ENCODE measurements at places on chromosomes 7 and 10.

GRCh38 chr10:14014423-14014822 lies 316.3 kb downstream of the FRMD4A start:
- peak; percentile 41 for DNase-seq

- DNase-seq = no peak
Observed at GRCh38 chr10:132600416-132600815, 62.8 kb downstream of the INPP5A start.

- DNase-seq = no peak
Observed at GRCh38 chr7:116356333-116356965, 143.1 kb upstream of the CAV2 start.

DNA sequence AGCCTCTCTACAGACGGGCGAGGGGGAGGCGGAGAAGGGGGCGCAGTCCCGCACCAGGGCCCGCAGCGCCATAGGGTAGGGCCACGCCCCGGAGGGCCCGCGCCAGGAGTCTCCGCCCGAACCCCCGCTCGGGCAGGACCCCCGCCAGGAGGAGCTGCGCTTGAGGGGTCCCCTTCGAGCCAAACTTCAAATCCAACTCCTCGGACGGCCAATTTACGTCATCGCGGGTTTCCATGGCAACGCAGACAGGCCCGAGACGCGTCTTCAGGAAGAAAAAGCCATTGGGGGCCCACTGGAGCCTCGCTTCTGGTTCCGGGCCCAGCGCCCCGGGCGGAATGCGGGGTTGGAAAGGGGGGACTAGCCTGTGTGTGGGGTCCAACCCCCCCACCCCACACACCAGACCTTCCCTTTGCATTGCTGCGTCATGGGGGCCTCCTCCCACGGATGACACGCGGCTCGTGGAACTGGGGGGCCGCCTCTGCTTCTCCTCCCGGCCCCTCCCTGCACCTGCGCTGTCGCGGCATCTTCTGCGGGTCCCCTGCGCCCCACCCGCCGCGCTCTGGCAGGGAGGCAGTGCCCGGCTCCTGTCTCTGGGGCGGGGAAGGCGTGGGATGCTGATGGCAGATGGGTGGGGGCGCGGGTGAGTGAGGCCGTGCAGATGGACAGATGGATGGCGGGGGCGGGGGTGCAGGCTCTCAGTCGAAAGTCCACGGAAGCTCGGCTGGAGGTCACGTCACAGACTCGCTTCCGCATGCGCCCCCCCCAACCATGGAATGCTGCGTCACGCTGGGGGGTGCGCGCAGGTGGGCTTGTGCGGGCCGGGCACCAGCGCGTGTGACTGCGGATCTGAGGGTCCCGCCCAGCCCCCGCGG lies 1.2 kb downstream of the CALY start:
- DNase-seq = peak; percentile 56

DNA sequence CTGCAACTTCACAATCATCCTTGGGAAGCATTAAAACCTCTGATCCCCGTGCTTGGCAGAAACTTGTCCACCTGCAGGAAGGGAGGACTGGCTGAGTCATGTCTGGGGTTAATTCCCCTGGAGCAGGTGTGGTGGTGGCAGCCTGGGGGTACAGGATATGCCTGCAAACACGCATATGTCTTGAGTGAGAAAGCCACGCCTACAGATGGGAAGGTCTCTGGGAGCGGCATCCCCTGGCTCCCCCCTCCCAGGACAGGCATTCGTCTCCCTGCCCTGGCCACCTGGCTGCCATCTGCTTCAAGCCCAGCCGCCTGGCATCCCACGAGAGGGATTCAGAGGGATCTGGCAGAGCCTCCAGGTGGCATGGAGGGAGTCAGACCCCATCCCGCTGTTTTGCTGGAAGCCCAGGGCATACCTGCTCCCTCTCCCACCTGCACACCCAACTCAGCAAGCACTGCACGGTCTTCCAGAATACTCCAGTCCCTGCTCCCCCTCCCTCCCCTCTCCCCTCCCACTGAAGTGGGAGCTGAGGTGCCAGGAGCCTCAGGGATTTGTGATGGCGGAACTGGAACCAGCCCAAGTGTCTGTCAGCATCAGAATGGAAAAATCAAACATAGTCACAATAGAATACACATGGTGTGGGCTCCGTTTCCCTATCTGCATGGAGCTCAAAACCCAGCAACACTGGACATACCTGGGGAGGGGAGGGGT lies 61.0 kb downstream of the CAMK2B start:
- peak; percentile 99 for DNase-seq

DNA sequence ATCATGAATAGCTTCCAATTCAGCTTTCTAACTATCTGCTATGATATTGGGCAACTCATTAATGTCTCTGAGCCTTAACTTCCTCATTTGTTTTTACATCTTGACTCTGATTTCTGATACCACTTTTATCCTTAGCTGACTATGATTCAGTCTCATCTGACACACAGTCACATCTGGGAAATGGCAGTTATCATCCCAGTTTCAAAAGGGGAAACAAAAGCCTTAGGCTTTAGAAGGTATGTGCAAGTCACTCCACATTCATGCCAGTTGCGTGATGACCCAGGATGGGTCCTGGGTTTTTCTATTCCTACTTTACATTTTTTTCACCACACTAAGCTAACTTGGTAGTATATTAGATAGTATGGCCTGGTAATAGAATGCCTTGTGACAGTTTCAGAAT lies 12.7 kb downstream of the SCIN start:
- no peak for DNase-seq

GRCh38 chr10:8489823-8490222 lies 435.3 kb downstream of the GATA3 start:
- DNase-seq = no peak

- no peak for DNase-seq
Observed at GRCh38 chr7:27110186-27111031, 7.9 kb upstream of the HOXA2 start.

DNA sequence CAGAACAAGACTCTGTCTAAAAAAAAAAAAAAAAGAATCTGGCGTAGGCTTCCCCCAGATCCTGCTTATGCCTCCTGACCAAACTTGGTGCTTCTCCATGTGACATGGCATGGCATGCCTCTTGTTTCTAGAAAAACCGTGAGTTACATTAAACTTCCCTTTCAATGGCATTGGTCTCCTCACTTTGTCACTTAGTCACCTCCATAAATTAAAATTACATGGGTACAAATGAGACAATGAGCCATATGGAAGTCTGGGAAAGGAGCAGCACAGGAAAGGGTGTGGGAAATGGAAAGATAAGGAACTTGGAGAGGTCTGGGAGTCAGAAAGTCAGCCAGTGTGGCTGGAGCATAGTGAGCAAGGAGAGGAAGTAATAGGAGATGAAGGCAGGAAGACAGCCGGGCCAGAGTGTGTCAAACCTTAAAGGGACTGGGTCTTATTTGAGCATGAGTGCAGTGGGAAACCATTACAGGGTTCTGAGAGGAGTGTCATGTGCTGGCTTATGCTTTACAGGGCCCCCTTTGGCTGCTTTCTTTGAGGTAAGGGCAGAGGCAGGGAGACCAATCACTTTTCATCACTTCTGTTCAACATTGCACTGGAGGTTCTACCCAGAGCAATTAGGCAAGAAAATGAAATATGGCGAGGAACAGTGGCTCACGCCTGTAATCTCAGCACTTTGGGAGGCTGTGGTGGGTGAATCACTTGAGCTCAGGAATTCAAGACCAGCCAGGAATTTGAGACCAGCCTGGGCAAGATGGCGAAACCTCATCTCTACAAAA lies 21.3 kb upstream of the ZMIZ2 start:
- no peak for DNase-seq

DNA sequence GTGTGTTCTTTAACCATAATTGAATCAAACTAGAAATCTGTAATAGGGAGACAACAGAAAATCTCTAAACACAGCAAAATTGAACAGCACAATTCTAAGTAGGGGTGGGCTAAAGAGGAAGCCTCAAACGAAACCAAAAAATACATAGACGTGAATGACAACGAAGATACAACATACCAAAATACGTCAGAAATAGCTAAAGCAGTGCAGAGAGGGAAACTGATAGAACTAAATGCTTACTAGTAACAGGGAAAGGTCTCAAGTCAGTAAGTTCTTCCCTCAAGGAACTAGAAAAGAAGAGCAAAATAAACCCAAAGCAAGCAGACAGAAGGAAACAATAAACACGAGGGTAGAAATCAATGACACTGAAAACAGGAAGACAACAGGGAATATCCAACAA lies 19.1 kb downstream of the RPP38 start:
- no peak for DNase-seq

- no peak for DNase-seq
Observed at GRCh38 chr7:140738280-140738679, 41.8 kb downstream of the NDUFB2 start.

DNA sequence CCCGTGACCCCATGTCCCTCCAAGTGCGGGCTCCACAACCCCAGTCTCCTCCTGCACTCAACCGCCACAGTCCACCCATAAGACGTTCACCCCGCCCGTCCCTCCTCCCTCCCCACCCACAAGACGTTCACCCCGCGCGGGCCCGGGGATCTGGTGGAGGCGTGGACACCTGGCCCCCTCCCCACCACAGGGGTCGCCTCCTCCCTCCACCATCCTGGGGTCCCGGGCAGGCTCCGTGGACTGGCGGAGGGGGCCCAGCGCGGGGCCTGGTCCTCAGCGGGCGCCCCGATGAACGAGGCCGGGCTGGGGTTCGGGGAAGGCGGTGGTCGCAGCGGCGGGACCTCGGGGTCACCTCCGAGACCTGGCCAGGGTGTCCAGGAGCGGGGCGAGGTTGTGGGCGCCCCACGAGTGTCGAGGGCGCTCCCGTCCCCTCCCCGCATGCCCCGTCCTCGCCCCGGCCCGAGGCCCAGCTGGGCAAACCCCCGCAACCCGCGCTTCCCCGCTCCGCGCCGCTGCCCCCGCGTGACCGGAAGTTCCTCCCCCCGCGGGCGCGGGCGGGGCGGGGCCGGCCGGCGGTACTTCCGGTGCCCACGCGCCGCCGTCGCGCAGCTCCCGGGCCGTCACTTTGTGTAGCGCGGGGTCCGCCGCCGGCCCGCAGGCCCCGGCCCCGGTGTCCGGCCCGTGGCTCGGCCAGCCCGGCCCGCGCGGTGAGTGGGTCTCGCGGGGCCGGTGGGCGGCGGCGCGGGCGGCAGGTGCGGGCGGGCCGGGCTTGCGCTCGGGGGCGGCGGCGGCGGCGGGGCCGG lies at the start of gene ZNF316:
Gene ZNF316 (plus strand): TSS at position 578 of the 803 bp plus-strand sequence. CDS start 5,092 bp downstream, outside the sequence.
- DNase-seq = peak; percentile 81

DNA sequence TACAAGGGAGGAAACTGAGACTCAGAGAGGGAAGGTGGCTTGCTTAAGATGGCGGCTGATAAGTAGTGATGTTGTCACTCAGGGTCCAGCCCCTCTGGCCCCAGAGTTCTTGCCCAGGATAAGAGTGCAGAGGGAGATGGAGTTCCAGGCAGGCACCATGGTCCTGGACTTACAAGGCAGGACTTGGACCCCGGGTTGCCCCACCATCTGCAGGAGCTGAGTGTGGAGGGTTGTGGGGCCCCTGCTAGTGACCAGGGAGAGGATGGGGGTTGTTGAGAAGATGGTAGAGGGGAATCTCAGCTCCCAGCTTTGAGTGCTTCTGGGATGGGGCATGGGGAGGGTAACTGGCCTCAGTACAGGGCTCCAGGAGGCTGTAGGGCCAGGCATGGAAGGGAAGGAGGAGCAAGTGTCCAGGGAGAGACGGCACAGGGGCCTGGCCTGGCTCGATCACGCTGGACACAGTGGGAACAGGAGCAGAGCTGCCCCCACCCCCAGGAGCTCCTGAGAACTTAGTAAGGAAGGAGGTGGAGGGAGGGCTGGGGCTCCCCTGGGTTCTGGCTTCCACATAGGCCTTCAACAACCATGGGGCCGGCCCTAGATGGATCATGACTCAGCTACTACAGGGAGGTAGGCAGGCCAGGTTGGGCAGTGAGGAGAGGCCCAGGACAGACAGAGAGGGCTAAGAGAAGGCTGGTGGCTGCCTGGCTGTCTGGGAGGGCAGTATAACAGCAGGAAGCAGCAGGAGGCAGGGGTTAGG lies 28.2 kb downstream of the PPIF start:
- peak; percentile 16 for DNase-seq

DNA sequence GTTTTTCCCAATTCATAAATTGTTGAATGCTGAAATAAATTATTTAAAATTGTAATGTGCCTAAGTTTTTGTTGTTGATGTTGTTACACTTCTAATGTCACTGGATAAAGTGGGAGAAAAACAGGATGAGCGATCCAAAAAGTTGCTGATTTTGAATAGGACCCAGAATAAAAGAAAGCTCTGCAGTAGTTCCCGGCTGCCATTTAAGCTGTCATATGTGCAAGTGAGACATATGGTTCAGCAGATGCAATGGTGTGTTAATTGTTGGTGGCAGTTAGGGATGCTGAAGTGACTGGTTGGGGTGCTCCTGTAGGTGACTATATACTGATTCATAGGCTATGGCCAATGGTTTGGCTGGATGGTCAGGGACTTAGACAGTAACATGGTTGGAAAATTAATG lies 1517.4 kb upstream of the LRRTM3 start:
- DNase-seq = no peak

DNA sequence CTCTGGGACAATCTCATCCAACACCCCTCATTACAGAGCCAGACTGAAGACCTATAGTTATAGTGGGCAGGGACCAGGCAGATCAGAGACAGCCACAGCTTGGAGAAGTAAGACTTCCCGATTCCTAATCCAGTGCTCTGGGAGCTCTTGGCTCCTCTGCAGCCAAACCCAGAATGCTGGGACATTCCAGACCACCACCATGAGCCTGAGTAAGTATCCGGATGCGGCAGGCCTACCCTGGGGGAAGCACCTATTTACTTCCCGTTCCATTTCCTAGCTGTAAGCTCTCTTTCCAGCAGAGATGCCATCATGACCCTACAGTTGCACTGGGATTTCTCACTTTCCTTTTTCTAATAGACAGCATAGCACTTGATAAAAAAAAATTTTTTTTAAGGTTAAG lies 16.4 kb downstream of the HIP1 start:
- no peak for DNase-seq

DNA sequence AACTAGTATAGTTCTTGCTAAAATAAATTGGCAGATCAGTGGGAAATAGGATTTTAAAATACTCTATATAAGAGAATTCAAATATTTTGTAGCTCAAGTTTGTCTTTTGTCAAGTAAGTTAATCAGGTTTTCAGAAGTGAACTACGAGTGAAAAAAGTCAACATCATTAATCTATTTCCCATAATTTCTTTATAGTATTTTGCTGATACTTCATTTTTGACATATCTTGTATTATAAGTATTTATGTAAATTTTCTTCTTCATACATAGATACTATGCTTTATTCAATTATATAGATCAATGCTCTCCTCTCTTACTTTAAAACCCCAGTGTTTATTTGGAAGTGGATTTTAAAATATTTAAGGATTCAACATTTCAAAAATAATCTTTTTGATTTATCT lies 360.7 kb downstream of the THSD7A start:
- no peak for DNase-seq

- DNase-seq = no peak
Observed at GRCh38 chr10:113473851-113474250, 79.0 kb upstream of the HABP2 start.
